ENCODE measurements at places on chromosomes 7 and 10. TPM values are rescaled to one million over a fixed set of nuclear protein-coding genes. Genes with fewer than 3 reads are reported as not detected.

The DNTT gene
- total RNA-seq: not detected

The AZGP1 gene
- total RNA-seq: 0.39 TPM

The EIF4H gene
- 280 TPM for total RNA-seq

The AGBL3 gene
- 0.46 TPM for total RNA-seq

The ERVW-1 gene
- total RNA-seq: not detected

The UPK3BL1 gene
- total RNA-seq: 6.0 TPM

The ADGRA1 gene
- not detected for total RNA-seq

The TBXAS1 gene
- total RNA-seq: 0.57 TPM

The ANKRD2 gene
- 1.0 TPM for total RNA-seq

The IQCE gene
- 11.2 TPM for total RNA-seq

The ATP5F1C gene
- 349 TPM for total RNA-seq

The PDE6C gene
- not detected for total RNA-seq

The KNDC1 gene
- not detected for total RNA-seq

The IGFBP1 gene
- total RNA-seq: not detected

The FAM180A gene
- total RNA-seq: 0.08 TPM

The TRIM74 gene
- not detected for total RNA-seq

The AKR1C2 gene
- 7.4 TPM for total RNA-seq

The PRKCQ gene
- total RNA-seq: 14.4 TPM

The CTAGE15 gene
- total RNA-seq: 0.31 TPM

The TMEM273 gene
- total RNA-seq: not detected

The INHBA gene
- 121 TPM for total RNA-seq

The GIMAP4 gene
- total RNA-seq: not detected

The ABCB8 gene
- total RNA-seq: 53.4 TPM

The LRMDA gene
- total RNA-seq: 0.39 TPM

The MSMB gene
- total RNA-seq: not detected

Data from hair follicular keratinocyte (primary cell).